ENCODE measurements at places on chromosomes 3 and 15. TPM values are rescaled to one million over a fixed set of nuclear protein-coding genes. Genes with fewer than 3 reads are reported as not detected.

CHAC1 gene
- 1.5 TPM for total RNA-seq

PDE8A gene
- total RNA-seq: 13.0 TPM

ACOX2 gene
- total RNA-seq: 2.4 TPM

PLS1 gene
- 0.45 TPM for total RNA-seq

ALS2CL gene
- total RNA-seq: 0.96 TPM

DUOXA2 gene
- not detected for total RNA-seq

CFAP92 gene
- total RNA-seq: not detected

SCAANT1 gene
- total RNA-seq: not detected

GOLGA8G gene
- under 0.01 TPM for total RNA-seq

NANOGP8 gene
- total RNA-seq: 0.29 TPM

ISG20 gene
- total RNA-seq: 0.51 TPM

C3orf85 gene
- not detected for total RNA-seq

MYRIP gene
- 0.11 TPM for total RNA-seq

GXYLT2 gene
- 7.2 TPM for total RNA-seq

CMTM8 gene
- total RNA-seq: 7.1 TPM

GOLGA6D gene
- total RNA-seq: not detected

SLC51B gene
- total RNA-seq: not detected

PP2D1 gene
- not detected for total RNA-seq

SLC6A11 gene
- total RNA-seq: not detected

NR1I2 gene
- total RNA-seq: not detected

NR2E3 gene
- not detected for total RNA-seq

DNAH1 gene
- 2.1 TPM for total RNA-seq

SH3GL3 gene
- total RNA-seq: not detected

FBXL22 gene
- total RNA-seq: 0.23 TPM

IMPG2 gene
- 0.23 TPM for total RNA-seq

GABRB3 gene
- total RNA-seq: not detected

IL16 gene
- total RNA-seq: not detected

CASR gene
- not detected for total RNA-seq

STAB1 gene
- not detected for total RNA-seq

PTPRG gene
- total RNA-seq: 26.2 TPM

GABRA5 gene
- total RNA-seq: not detected

AHSG gene
- not detected for total RNA-seq

CAND2 gene
- total RNA-seq: 2.1 TPM

HEG1 gene
- 19.9 TPM for total RNA-seq

Measured in LHCN-M2 (cell line).